Left renal cortex interstitium (tissue), 4 donors: ENCODE measurements at places on chromosomes 3 and 15. TPM values are rescaled to one million over a fixed set of nuclear protein-coding genes. Genes with fewer than 3 reads are reported as not detected.

GOLGA8M gene
- polyA plus RNA-seq: 2.0 TPM

DNA sequence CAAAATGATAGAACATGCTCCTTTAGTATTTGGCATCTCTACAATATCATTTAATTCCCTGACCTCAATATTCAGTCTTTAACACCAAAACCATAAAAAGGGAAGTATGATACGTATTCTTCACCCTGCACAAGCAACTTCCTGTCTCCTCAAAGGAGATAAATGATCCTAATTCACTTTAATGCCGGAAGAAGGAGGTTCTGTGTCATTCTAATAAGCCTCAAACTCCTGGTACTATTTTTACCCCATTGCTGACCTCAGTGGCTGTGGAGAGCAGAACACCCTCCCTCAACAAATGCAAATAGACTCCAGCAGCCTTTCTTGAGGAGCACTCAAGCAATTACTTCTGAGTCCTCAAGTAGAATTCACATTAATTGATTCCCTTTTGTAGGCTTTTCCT, 173.3 kb downstream of the TMEM108 start:
- no peak for DNase-seq

DNA sequence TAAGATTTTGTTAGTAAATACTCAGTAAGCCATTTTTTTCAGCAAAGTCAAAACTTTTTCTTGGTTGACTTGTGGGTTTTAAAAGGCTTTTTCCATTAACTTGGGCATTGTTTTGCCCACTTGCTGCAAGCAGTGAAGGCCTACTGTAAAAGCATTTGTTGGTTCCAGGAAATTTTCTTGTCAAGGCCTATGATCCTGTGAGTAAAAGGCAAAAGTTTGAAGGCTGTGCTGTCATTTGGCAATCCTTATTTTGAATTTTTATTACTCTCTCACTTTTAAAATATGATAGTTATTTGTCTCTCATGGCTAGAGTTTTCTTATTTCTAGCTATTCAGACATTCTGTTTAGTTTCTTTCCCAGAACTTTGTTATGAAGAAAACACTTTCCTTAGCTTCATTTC, 13.0 kb downstream of the P2RY12 start:
- DNase-seq: no peak

GRCh38 chr3:185830018-185830797, 5.4 kb upstream of the IGF2BP2 start:
- no peak for DNase-seq

DNA sequence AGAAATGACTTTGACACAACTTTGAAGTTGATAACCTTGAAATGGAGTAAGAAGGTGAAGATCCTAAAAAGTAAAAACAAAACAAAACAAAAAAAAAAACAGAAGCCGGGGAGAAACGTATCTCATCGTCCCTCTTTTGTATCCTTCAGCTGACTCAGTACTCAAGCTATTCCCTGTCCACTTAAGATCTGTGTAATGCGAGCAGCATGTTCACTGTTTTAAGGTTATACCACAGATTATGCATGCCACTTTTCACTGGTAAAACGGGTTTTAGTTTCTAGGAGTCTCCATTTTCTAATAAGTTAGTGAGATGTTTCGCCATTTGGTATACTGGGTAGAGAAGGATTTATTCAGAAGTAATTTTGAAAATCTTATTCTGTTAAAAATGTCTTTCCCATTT, 324.3 kb downstream of the FEZF2 start:
- DNase-seq: no peak

HYKK gene
- 8.9 TPM for polyA plus RNA-seq
